CD4-positive, alpha-beta T cell treated with Interleukin-15 for 4 hours (primary cell): ENCODE measurements at places on chromosomes 11 and 22.

GRCh38 chr11:13338019-13338426 is 60.4 kb downstream of the BMAL1 start:
- DNase-seq: peak; percentile 34

- DNase-seq: peak; percentile 25
Measured at GRCh38 chr22:30602049-30602448, 4.9 kb upstream of the TCN2 start.

GRCh38 chr11:33656768-33657167 is 43.9 kb downstream of the C11orf91 start:
- no peak for DNase-seq

GRCh38 chr11:82794490-82794889 is 60.8 kb upstream of the FAM181B start:
- no peak for DNase-seq

DNA sequence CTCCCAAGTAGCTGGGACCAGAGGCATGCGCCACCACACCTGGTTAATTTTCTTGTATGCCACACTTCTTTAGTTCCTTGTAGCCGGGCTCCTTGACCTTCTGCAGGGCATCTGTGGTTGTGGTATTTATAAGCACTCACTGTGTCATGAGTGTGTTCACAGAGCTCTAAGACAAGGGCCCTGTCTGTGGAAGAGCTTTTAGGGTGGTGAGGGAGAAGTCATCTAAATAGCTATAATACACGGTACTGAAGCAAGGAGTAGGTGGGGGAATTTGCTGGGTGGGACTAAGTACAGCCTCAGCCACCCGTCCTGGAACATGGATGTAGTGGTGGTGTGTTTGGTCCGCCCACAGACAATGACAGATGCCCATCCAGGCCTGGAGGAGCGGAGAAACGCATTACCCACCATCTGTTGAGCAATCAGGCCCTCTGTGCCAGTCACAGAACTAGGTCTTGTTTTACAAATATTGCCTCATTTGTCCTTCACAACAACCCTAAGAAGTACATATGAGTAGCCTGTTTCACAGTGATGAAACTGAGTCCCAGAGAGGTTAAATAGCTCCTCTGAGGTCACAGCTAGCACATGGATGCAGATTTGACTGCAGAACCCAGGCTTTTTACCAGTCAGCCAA is 10.1 kb downstream of the ACO2 start:
- no peak for DNase-seq

GRCh38 chr22:41508770-41509170 is 35.5 kb downstream of the POLR3H start:
- no peak for DNase-seq

DNA sequence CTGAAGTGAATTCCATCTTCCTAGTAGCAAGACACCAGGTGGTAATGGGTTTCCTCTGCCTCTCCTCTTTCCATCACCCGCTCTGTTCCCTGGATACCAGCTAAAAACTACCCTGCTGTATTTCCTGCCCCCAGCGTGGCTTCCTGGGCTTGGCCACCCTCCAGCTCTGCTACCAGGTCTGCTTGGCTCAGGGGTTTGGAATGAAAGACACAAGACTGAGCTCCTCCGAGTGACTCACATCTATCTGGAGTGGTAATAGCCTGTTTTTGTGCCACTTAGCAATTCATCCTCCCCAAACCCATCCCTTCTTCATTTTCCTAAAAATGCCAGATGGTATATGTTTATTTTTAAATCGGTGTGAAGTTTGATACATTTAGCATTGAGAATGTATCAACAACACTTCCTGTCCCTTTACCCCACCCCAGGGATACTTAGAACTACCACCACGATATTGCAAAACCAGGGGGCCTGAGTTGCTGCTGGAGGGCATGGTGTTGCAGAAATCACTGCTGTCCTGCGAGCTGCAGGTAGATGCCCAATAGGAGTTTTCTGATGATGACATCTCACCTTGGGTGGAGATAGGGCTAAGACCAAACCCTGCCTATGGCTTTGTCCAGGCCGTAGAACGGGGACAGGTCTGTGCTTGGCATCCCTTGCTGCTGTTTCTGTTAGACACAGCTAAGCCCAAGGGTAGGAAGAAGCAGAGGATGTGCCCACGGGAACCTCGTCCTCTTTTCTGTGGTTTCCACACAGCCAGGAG is 7.5 kb upstream of the MICAL3 start:
- no peak for DNase-seq

DNA sequence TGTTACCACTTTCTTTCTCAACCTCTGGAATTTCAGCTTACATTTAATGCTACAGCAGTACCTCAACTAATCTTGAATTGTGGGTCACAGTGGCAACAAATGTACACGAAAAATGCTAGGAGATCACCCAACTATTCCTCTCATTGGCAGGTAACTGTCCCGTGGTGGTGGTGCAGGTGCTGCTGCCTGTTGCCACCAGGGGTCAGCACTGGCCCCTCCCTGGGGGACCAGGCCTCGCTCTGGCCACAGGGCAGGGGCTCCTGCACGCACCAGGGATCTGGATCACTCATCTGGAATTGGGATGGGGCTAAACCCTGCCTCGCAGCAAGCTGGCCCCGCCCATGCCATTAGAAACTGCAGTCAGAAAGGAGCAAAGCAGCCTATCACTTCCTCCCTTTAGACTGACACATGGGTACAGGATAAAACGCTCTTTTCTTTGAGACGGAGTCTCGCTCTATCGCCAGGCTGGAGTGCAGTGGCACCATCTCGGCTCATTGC is 6.9 kb upstream of the POLDIP3 start:
- DNase-seq: peak; percentile 44

- no peak for DNase-seq
Measured at GRCh38 chr11:2177076-2177475, 5.5 kb upstream of the TH start.

GRCh38 chr11:125271483-125272091 is 107.0 kb downstream of the PKNOX2 start:
- no peak for DNase-seq

GRCh38 chr11:34620820-34621792 is at the start of gene EHF:
Gene EHF, plus strand, starts transcription at chr11:34621093. Its CDS starts 21,538 bp downstream, at chr11:34642631.
- DNase-seq: no peak

DNA sequence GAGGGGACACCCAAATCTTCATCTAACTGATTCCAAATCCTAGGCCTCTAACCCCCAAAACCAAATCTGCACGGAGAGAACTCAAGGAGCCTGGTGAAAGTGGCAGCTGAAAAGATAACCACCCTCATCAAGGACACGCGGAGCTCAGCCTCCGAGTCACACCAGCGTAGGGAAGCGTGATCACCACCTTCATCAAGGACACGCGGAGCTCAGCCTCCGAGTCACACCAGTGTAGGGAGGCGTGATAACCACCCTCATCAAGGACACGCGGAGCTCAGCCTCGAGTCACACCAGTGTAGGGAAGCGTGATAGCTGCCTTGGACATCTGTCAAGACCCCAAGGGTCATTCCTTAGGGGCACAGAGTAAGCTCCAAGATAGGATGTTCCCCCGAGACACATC is 29.3 kb upstream of the SYT8 start:
- DNase-seq: no peak

DNA sequence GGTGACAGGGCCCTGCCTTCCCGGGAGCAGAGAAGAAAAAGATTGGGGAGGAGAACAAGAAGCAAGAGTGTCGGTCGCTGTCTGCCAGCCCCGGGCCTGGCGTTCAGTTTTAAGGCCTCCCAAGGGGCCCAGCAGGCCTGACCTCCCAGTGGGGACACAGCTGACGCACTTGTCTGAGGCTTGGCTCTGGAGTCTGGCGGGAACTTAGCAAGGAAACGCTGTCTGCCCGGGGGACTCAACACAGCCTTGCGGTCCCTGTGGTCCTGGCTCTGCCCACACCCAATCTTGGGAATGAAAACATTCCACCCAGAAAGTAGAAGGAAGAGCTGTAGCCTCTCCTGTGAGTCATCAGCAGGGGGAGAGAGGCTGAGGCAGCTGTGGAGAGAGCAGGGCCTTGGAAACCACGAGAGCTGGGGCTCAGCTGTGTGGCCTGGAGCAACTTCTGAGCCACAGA is 54.4 kb downstream of the TRAF6 start:
- no peak for DNase-seq

GRCh38 chr22:48510599-48510998 is 1317.1 kb downstream of the BRD1 start:
- DNase-seq: no peak

- no peak for DNase-seq
Measured at GRCh38 chr11:85913513-85913912, 58.3 kb downstream of the CCDC83 start.

- no peak for DNase-seq
Measured at GRCh38 chr11:3203221-3204043, 15.2 kb downstream of the MRGPRG start.

DNA sequence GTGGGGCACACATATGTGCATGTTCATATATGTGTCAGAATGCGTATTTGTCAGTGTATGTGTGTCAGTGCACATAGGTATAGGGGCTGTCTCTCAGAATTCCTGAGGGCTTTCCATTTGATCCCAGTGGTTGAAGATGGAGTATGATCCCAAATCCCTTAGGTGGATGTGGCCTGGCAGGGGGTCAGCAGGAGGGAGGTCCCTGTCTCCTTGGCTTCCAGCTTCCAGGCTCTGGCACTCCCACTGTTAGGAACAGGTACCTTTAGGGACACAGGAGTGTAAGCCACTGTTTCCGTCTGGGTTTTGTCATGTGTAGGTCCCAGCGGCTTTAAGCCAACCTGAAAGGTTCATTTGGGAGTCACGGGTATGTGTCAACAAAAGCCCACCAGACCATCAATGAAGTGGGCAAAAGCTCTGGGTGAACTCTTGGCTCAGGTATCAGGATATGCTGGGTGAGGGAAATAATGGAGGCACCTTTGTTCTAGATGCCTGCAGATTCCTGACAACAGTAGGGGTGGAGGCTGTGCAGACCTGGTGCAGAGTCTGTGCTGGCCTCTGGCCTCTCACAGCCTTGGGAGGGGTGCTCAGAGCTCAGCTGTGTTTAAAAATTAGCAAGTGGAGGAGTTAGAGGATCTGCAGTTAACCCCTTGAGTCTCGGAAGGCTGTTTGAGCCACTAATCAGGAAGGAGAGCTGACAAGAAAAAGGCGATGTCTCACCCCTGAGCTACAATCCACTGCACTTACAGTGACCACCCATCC is 9.0 kb downstream of the KCNQ1OT1 start:
- no peak for DNase-seq

- DNase-seq: no peak
Measured at GRCh38 chr11:71991494-71991893, 7.2 kb upstream of the IL18BP start.

DNA sequence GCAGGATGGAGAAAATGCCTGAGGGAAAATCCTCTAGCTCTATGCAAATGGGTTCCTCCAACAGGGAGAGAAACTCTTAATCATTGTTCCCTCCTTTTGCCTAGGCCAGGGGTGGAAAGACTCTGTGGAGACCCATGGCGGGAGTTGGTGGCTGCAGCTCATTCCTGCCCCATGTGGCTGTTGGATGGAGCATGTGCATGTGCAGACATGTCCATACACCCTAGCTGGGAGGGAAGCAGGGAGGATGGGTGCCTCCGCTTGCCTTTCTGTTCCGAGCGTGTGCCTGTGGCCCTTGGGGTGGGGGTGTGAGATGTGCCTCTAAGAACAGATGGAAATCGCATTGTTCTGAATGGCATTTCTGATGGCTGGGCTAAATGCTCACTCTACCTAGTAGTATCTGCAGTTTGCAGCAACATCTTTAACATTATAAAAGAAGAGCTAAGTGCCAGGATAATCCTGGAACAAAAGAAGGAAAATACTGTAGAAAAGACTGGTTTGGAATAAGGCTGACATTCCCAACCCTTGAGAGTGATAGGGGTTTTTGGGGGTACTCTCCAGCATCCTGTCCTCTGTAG is 31.7 kb downstream of the METTL15 start:
- DNase-seq: no peak

- no peak for DNase-seq
Measured at GRCh38 chr22:37320726-37321677, 38.7 kb downstream of the CYTH4 start.

- DNase-seq: no peak
Measured at GRCh38 chr11:58805065-58805464, 39.4 kb downstream of the GLYATL2 start.

DNA sequence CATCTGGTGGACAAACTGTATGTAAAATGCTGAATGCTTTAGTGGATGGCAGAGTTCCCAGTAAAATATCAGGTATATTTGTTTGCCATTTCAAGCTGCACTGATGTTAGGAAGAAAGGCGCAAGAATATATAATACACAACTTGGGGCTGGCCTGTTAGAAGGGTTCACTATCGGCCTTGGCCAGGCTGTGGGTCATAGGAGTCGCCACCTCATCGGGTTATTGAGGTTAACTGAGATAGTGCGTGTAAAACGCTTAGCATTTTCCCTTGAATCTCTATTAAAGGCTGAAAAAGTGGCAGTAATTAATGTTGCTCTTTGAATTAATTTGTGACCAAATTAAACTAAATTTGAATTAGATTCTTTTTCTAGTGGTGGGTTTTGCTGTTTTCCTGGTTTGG is 5.1 kb downstream of the FAM118A start:
- no peak for DNase-seq

GRCh38 chr11:111379602-111380136 is 594 bp upstream of the POU2AF1 start:
- no peak for DNase-seq

DNA sequence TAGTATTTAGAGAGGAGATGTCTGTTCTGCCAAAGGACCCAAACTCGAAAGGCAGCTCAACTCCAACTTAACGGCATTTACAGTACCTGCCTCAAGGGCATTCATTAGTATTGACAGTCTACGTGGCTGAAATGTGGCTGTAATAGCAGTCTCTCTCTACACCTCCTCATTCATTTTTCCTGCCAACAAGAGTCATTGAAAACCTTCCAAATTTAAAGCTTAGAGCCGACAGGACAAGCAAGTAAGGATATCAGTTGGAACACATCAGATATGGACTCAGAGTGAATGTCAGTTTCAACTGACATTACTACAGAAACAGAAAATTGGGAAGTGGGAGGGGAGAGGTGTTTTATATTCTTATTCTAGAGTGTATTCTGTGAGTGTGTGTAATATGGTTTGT is 253.1 kb downstream of the CADM1 start:
- DNase-seq: no peak

GRCh38 chr22:38284042-38284402 is 11.2 kb upstream of the TMEM184B start:
- no peak for DNase-seq

DNA sequence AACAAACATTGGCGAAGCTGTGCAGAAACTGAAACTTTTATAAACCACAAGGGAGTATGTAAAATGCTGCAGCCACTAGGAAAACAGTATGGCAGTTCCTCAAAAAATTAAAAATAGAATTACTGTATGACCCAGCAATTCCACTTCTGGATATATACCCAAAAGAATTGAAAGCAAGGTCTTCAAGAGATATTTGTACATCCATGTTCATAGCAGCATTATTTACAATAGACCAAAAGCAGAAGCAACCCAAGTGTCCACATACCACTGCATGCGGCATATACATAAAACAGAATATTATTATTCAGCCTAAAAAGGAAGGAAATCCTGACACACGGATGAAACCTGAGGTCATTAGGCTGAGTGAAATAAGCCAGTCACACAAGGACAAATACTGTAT is 85.8 kb downstream of the RELT start:
- DNase-seq: no peak
